ENCODE measurements at places on chromosomes 7 and 10.

GRCh38 chr10:30459283-30459682 is 25.3 kb downstream of the MAP3K8 start:
- peak; percentile 83 for DNase-seq

DNA sequence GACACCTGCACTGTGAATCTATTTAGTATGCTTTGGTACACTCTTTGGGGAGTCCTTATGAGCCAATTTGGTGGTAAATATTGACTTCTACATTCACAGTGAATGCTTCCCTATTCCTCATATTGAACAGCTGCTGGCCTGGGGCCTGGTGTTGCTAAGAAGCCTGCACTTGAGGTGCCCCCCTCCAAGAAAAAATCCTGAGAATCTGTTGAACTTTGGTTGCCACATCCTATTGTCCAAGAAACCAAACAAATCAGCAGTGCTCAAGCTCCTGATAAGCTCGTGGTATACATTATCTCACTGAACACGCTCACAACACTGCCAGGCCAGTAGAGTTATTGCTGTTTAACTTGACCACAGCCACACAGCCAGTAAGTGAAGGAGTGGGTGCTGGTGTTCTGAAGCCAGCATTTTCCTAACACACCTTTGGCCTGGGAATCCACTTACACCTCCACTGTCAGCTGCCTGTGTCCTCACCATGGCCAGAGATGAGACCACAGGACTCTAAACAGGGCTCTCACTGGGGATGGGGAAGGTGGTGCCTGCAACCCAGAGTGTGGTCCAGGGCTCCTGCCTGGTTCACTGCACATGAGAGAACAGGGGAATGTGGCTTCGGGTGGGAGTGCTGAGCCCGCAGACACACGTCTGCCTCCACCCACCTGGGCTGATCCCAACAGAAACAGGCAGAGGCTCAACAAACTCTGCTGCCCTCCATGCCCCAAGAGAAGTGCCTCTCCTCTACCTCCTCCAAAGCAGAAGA is 6.7 kb downstream of the DDC start:
- no peak for DNase-seq

DNA sequence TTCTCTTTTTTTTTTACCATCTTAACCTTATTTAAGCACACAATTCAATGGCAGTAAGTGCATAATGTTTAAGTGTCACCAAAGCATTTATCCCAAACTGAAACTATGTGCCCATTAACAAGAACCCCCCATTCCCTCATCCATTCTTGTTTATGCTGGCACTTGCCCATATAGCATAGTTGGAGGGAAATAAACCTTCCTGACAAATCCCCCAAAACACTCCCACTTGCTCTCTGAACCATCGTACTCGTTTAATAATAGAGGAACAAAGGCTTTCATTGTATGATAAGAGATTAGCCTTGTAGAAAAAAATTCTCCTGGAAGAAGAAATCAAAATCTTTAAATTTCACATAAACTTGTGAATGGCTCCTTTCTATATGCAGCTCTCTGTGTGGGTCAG is 26.4 kb upstream of the KCNMA1 start:
- no peak for DNase-seq

DNA sequence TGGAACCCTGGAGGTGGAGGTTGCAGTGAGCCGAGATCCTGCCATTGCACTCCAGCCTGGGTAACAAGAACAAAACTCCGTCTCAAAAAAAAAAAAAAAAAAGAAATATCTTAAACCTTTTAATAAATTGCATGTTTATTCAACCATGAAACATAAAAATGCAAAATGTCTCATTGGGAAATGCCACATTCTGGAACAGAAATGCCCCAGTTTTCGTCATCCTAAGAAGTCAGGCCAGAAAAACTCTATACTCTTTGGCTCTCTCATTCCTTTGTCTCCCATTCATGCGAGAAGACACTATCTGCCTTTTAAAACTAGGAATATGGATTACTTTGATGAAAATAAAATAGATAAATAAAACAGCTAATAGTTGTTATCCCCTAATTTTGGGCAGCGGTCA is 21.5 kb upstream of the ABLIM1 start:
- DNase-seq: peak; percentile 16

- DNase-seq: no peak
Measured at GRCh38 chr7:16874066-16874465, 7.7 kb downstream of the AGR3 start.

DNA sequence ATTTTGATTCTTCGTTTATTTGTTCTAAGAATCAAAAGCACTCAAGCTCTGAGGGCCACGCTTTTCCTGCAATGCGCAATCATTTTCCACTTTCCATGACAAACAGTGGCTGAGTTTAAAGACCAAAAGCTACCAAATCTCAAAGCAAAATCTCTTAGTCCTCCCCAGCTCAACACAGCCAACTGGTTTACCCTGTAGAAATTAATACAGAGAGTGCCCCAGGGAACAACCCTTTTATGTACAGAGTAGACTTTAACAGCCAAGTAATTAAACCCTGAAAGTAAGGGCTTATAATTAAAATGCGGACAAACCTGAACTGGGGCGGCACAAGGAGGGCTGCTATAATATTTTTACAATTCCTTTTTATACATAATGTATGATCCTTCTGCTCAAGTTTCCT is 53.2 kb downstream of the FAM53B start:
- DNase-seq: no peak

GRCh38 chr7:38558761-38559345 is 72.3 kb downstream of the AMPH start:
- no peak for DNase-seq

DNA sequence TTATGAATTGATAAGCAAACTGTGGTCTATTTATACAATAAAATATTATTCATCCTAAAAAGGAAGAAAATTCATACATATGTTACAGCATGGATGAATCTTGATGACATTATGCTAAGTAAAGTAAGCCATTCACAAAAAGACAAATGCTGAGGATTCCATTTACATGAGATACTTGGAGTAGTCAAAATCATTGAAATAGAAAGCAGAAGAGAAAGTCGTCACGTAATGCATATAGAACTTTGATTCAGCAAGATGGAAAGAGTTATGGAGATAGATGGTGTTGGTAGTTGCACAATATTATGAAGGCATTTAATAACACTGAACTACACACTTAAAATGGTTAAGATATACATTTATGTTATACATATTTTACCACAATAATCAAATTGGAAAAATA is 309.7 kb upstream of the KLF6 start:
- DNase-seq: peak; percentile 69

GRCh38 chr10:97025613-97026242 is 160.0 kb downstream of the SLIT1 start:
- peak; percentile 48 for DNase-seq

DNA sequence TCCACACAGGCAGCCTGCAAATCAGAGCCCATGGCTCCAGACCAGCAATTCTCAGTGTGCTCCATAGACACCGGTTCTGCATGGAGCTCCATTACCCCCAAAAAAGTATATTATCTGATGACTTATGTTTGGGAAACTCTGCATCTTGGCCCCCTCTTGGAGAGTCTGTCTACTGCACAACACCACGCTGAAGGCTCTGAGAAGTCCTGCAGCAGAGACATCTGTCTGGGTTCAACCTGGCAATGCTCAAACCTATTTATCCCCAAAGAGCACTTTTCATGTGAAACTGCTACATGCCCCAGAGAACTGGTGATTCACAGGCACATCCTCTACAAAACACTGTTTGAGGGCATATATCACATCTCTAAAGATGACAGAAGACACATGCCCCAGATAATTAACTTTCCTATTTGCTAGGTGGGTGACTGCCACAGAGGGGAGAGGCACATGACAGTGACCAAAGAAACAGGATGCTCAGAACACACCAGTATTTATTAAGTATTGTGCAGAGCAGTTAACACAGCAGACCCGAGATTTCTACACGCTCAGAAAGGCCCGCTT is 83.8 kb downstream of the DLG5 start:
- DNase-seq: no peak

Measured in inflammatory macrophage treated with lipopolysaccharide for 4 hours (primary cell).